ENCODE measurements at places on chromosomes 2 and 18.

GRCh38 chr18:21513292-21513691 is 87.2 kb downstream of the ESCO1 start:
- DNase-seq: peak; percentile 58

- peak; percentile 19 for DNase-seq
Measured at GRCh38 chr2:23574919-23575654, 190.1 kb downstream of the KLHL29 start.

GRCh38 chr2:132671151-132671835 is 1.3 kb upstream of the LYPD1 start:
- peak; percentile 88 for DNase-seq

GRCh38 chr2:39779927-39780326 is 869 bp upstream of the THUMPD2 start:
- DNase-seq: no peak

DNA sequence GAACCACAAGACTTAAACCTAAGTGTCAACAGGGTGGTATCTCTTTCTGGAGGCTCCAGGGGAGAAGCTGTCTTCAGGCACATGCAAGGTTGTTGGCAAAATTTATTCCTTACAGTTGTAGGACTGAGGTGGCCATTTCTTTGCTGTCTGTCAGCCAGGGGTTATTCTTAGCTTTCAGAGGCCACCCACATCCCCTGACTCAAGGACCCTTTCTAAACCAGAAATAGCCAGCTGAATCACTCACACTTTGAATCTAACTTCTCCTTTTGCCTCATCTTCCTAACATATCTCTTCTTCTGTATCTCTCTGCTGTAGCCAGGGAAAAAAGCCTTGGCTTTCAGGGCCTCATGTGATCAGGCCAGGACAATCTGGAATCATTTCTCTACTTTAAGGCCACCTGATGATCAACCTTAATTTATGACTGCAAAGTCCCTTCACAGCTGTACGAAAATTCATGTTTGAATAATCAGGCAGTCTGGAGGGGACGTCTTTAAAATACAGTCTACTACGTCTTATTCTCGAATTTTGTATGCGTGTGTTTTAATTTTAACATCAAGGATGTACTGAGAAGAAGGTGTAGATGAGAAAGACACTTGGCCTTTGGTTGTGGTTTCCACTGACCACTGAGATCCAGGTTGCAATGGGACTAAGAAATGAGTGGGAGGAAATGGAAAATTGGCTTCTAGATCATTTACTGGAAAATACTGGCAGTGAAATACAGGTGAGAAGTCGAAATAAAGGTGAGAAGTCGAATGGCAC is 90.4 kb downstream of the DOCK10 start:
- DNase-seq: no peak
